ENCODE measurements at places on chromosomes 1 and 21.

- H3K4me1 ChIP-seq = peaks cover 21% of the 10 kb centered on the region
- H3K27me3 ChIP-seq = peaks cover 47% of the 10 kb centered on the region
- peak overlapping the region; percentile 7 for H3K4me3 ChIP-seq
- H3K27ac ChIP-seq = no peak overlapping the region
Measured at GRCh38 chr1:75615613-75616435, 4.9 kb upstream of the SLC44A5 start.

GRCh38 chr1:17658837-17659236 is 96.3 kb upstream of the ACTL8 start:
- H3K36me3 ChIP-seq = no peaks in the 10 kb centered on the region
- H3K4me3 ChIP-seq = no peak overlapping the region
- no peak for DNase-seq
- H3K4me1 ChIP-seq = no peaks in the 10 kb centered on the region
- H3K27ac ChIP-seq = no peak overlapping the region
- no peaks in the 10 kb centered on the region for H3K27me3 ChIP-seq

GRCh38 chr1:14745789-14746188 is 147.3 kb downstream of the KAZN start:
- H3K27me3 ChIP-seq = no peaks in the 10 kb centered on the region
- no peak for DNase-seq
- no peak overlapping the region for H3K27ac ChIP-seq
- H3K36me3 ChIP-seq = no peaks in the 10 kb centered on the region

DNA sequence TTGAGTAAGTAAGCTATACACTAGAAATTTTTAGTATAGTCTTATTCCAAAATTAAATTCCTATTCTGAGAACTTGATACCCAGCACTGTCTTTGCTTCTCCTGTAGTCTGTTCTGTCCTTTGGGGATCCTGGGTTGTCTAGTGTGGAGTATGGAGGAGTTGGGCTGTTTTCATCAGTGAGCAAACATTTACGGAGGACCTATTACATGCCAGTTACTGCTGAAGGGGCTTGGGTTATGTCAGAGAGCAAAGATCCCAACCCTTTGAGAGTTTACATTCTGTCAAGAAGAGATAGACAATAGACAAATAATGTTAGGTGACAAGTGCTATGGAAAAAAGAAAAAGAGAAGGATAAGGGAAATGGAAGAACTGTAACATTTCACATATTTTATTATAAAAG is 9.0 kb downstream of the TRAPPC10 start:
- DNase-seq = no peak
- peaks cover 2% of the 10 kb centered on the region for H3K36me3 ChIP-seq
- H3K4me3 ChIP-seq = no peak overlapping the region
- H3K4me1 ChIP-seq = peaks cover 75% of the 10 kb centered on the region

- no peaks in the 10 kb centered on the region for H3K36me3 ChIP-seq
- no peak overlapping the region for H3K27ac ChIP-seq
- no peaks in the 10 kb centered on the region for H3K27me3 ChIP-seq
Measured at GRCh38 chr21:29477347-29477746, 178.6 kb downstream of the BACH1 start.

DNA sequence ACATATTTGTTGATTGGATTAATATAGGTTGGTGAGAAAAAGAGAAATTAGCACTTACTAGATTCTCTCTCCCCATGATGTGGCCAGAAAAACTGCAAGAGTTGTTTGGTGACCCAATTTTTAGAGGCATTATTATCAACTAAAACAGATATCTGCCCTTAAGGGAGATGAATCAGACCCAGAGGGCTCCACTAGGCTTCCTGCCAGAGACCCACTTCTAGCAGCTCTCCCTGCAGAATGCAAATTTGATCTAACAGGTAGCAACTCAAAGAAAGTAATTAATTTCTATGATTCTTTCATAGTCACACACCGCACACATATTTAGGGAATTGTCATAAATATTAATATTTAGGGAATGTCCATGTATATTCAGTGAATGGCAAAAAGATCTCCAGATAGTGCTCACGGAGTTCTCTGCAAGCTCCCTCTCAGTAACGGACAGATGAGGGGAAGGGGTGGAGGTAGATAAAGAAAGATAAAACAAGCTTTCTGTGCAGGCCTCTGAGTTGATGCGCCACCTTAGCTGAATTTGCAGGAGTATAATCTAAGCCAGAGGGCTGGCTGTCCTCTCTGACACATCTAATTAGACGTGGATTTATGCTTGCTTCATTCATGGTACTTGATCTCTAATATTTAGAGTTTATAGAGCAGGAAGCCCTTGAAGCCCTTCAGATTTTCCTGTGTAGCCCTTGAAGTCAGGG is 84.1 kb upstream of the CCDC190 start:
- H3K27me3 ChIP-seq = no peaks in the 10 kb centered on the region
- H3K27ac ChIP-seq = no peak overlapping the region
- no peaks in the 10 kb centered on the region for H3K36me3 ChIP-seq
- DNase-seq = no peak
- H3K4me3 ChIP-seq = no peak overlapping the region
- H3K4me1 ChIP-seq = no peaks in the 10 kb centered on the region

GRCh38 chr1:66350001-66350547 is 183.9 kb upstream of the SGIP1 start:
- no peaks in the 10 kb centered on the region for H3K36me3 ChIP-seq
- no peaks in the 10 kb centered on the region for H3K27me3 ChIP-seq
- H3K4me1 ChIP-seq = peaks cover 23% of the 10 kb centered on the region
- H3K4me3 ChIP-seq = no peak overlapping the region

All from natural killer cell (primary cell).